ENCODE measurements at places on chromosomes 1 and 21. TPM values are rescaled to one million over a fixed set of nuclear protein-coding genes. Genes with fewer than 3 reads are reported as not detected.

- peaks cover 28% of the 10 kb centered on the region for H3K27me3 ChIP-seq
- no peaks in the 10 kb centered on the region for H3K4me1 ChIP-seq
- no peaks in the 10 kb centered on the region for H3K36me3 ChIP-seq
- DNase-seq = no peak
Measured at GRCh38 chr1:181759481-181759880, 276.2 kb downstream of the CACNA1E start.

GRCh38 chr1:27973771-27974416 is 14.1 kb downstream of the XKR8 start:
- H3K4me3 ChIP-seq = no peak overlapping the region
- H3K4me1 ChIP-seq = peaks cover 24% of the 10 kb centered on the region
- peaks cover 50% of the 10 kb centered on the region for H3K36me3 ChIP-seq
- no peaks in the 10 kb centered on the region for H3K27me3 ChIP-seq
- DNase-seq = no peak

- no peaks in the 10 kb centered on the region for H3K27me3 ChIP-seq
- no peak overlapping the region for H3K4me3 ChIP-seq
- H3K36me3 ChIP-seq = no peaks in the 10 kb centered on the region
- H3K4me1 ChIP-seq = no peaks in the 10 kb centered on the region
- no peak overlapping the region for H3K27ac ChIP-seq
Measured at GRCh38 chr1:216075339-216075738, 347.9 kb downstream of the USH2A start.

The LDLRAD1 gene
- not detected for total RNA-seq

The RAB25 gene
- total RNA-seq = not detected

The OSBPL9 gene
- 55.8 TPM for total RNA-seq

All from left ventricle myocardium inferior (tissue), 1 donor.